ENCODE measurements at places on chromosomes 7 and 10.

DNA sequence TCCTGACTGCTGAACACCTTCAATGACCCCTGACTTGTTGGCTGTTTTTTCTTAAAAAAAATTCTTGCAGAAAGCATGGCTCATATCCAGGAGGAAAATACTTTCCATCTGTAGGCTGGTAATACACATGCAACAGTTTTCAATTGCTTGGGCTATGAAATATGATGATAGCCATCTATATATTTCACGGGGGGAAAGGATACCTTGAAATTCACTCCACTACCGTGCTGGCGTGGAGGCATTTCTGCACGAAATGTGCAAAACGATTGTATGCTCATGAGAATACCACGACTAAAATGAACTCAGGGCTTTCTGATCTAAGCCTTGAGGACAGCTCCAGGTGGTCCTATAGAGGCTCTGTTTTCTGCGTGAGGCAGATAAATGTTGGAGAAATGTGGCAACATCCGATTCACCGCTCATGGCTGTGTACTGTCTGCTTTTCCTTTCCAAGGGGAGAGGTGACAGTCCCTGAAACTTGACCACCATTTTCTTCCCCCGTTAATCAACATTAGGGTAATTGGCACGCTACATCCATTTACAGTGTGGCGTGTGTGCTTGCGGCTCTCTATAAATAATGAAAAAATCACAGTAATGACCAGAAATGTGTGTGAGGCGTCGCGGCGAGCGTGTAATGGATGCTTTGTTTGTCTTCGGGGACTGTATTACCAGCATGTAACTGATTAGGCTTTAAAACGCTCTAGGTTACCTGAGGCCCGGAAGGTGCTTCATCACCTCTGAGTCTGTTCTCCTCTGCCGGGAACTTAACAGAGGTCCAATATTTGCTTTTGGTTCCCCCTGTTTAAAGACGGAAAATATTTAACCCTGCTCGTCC, 12.8 kb upstream of the CARD11 start:
- no peak for DNase-seq

- no peak for DNase-seq
Observed at GRCh38 chr7:8035192-8035591, 66.6 kb downstream of the GLCCI1 start.

DNA sequence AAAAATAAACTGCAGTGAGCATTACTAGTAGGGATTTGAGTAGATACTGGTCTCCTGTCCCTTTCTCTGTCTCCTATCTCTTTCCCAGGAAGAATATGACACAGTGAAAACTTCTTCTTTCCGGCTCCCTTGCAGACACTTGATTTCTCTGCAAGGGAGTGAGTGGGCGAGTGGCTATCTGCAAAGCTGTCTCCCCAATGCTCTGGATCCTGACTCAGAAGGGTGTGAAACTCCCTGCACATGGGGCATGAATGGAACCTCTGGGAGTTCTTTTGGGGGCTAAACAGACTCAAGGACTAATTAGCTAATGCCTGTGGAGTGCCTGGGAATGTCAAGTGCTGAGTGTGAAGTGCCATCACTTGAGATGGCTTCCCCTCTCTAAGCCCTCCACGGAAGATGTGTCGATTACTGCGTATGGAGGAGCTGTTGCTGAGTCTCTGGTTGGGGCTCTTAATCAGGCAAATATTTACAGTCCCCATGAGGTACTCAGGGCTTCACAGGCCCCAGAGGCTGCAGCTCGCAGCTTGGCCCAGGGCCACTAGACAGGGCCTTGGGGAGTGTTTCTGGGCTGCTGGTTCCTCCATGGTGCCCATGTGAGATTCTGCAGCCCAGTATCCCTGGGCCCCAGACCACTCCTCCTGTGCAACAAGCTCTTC, 139.8 kb downstream of the RPS24 start:
- DNase-seq = no peak

DNA sequence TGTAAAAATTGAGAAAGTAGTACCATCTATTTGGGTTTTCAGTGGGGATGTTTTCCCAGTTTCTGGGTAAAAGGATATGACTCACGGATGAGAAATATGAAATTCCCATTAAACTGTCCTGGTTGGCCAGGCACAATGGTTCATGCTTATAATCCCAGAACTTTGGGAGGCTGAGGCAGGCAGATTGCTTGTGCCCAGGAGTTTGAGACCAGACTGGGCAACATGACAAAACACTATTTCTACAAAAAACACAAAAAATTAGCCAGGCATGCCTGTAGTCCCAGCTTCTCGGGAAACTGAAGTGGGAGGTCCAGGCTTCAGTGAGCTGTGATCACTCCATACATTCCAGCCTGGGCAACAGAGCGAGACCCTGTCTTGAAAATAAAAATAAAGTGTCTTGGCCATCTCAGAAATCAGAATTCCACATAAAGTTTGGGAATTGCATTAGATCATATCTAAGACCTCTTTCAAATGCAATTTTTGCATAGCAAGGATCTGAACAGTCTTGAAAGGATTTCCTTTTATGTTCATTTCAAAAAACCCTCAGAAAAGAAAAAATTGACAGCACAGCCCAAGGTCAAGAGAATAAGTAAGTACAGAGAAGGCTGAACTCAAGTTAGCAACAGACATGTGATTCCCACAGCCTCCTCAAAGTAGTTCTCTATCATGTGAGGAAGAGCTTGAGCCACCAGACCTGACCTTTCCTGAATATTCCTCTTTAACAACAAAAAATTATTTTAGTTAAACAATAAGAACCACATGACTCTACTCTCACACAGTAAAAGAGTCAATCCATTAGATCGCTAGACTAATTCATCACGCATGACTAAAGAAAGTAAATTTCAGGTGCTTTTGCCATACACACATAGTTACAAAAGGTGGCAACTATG, 141.5 kb upstream of the CAV2 start:
- DNase-seq = no peak

- DNase-seq = peak; percentile 69
Observed at GRCh38 chr7:105298439-105298894, 90.3 kb downstream of the SRPK2 start.

DNA sequence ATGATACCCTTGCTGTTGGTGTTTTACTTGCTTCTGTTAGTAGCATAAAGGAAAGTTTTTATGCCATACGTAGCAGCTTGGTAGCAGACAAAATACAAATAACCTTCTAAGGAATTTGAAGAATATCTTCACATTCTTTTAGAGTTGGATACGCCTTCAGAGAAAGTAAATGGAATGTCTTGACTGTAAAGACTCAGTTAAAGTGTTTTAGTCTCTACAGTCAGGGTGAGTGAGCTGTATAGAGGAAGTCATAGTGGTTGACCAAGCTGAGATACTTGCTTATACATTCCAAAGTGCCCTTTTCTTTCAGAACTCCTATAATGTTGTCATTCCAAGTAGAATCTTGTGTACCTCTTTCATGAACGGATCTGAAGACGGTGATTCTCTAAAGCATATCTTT, 37.7 kb downstream of the RABGEF1 start:
- DNase-seq = no peak

DNA sequence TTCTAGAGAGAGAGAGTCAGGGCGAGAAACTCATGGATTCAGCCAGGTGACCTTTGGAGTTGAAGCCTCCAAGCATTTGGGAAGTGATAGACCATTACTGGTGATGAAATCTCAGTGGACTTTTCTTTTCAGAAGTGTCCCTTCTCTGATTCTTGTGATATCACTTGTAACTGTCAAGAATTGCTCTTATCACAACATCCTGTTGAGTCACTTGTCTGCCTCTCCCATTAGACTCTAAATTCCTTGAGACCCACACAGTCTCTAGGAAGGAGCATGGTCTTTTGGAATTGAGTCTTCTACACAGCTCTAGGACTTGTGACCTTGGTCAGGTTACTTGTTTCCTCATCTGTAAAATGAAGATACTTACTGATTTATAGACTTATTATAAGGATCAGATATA, 81.0 kb downstream of the CFAP58 start:
- no peak for DNase-seq

DNA sequence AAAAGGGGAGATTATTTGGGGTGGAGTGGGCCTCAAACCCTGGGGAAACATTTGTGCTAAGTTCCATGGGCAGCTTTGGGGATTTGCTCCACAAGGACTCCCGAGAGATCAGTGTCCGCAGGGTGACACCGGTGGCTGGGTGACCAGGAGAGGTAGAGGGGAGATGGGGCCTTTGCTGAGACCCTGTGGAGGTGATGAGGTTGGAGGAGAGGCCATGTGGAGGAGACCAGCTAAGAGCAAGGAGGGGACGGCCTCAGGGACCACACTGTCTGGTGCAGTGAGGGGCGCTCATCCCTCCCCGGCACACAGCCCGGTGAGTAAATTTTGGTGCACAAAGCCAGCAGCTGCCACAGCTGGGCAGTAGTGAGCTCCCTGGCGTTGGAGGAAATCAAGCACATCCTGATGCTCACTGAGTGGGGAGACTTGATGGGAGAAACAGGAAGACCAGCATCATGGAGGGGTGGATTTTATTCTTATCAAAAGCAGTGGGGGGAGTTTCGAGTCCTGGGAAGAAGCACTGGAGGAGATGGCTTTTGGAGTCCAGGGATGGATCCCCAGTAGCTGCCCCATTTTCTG, 20.2 kb upstream of the ELFN1 start:
- no peak for DNase-seq

DNA sequence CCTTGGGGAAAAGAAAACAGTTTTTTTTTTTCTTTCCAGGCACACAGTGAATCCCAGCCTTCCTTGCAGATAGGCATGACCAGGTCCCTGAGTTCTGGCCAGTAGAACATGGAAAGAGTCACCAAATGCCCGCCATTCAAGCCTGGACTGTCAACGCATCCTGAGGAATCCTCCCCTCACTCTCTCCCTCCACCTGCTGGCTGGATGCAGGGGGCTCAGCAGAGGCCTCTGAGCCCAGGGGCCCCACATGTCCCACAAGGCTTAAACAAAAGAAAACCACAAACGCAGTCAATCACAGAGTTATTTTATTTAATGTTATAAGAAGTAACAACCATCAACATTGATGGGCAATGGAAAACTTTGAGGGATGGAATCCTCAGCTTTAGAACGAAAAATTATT, 93.1 kb downstream of the JCAD start:
- DNase-seq = no peak

All from activated CD4-positive, alpha-beta memory T cell treated with anti-CD3 and anti-CD28 coated beads for 36 hours (primary cell).